Choroid plexus epithelial cell (primary cell): ENCODE measurements at places on chromosomes 6 and 20.

DNA sequence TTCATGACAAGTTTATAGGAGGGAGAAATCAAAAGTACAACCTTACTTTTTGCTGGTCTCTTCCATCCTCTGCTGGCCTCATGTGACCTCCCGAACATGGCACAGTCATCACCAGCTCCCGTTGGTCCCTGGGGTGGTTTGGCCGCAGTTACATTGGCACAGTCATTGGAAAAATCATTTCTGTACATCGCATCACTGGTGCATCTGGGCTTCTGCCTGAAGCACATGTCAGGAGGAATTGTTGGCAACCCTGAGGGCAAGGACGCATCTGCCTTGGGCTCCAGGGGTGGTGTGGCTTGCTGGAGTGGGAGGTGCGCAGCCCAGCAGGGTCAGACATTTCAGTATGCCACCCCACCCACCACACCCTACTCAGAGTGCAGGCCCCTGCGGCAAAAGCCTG is 162.9 kb upstream of the SLC24A3 start:
- DNase-seq: no peak

DNA sequence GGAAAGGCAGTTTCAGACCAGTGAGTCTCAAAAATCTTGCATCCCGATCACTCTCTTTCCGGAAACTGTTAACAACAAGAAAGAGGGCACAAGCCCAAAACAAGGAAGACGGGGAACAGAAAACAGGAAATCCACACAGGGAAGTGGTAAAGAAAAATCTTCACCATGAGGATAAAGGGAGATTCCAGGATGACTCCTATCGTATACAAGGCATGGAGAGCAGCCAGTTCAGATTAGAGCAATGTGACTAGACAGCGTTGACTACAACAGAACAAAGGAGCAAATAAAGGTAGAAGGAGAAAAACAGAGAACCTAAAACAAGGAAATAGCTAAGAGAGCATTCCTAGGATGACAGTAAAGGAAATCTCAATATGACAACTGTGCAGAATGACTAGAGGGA is 26.5 kb downstream of the VNN1 start:
- DNase-seq: peak; percentile 51

- DNase-seq: no peak
Measured at GRCh38 chr6:13405961-13406477, 77.7 kb upstream of the TBC1D7 start.

DNA sequence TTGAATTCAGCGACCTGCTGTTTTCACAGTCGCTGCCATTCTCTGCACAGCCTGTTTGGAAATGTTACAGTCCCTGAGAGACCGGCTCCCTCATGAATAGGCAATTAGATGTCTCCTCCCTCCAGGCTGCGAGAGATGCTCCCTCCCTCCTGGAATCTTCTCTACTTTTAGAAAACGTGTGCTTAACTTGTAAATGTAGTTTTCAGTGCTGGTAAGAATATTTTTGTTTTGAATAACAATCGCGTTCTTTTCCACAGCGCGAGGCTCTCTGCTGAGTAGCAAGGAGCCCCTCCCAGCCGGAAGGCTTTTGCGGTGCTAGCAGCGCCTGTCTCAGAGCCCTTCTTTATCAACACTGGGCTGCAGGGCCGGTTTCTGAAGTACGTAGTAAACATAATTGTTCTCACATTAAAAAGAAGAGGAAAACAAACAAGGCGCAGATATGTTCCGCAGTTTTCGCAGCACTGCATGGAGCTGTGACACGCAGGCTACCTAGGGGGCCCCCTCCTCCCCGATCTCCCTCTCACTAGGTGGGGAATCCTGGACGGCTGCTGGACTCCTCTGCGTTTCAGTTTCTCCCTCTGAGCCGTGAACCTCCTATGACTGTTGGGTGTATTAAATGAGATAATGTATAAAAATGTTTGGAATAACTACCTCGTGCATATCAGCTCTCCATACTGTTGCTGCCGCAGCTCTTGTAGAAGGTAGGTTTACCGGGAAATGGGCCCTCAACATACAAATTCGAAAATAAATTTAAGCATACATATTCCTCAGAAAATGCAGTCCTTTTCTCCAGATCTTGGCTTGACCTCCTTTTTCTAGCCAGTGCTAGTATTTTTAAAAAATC is 79.0 kb upstream of the SPACA1 start:
- peak; percentile 29 for DNase-seq
